Body of pancreas (tissue), 4 donors: ENCODE measurements at places on chromosomes 5 and 9. TPM values are rescaled to one million over a fixed set of nuclear protein-coding genes. Genes with fewer than 3 reads are reported as not detected.

TAF11L5 gene
- total RNA-seq, result not detected

FBXW11 gene
- 29.0 TPM for total RNA-seq

SOHLH1 gene
- total RNA-seq, result not detected

PPIC gene
- total RNA-seq, result 31.0 TPM

C9 gene
- total RNA-seq, result not detected

HSPA4 gene
- total RNA-seq, result 26.2 TPM

PRR16 gene
- total RNA-seq, result 0.78 TPM

ACER2 gene
- 8.0 TPM for total RNA-seq

DNA sequence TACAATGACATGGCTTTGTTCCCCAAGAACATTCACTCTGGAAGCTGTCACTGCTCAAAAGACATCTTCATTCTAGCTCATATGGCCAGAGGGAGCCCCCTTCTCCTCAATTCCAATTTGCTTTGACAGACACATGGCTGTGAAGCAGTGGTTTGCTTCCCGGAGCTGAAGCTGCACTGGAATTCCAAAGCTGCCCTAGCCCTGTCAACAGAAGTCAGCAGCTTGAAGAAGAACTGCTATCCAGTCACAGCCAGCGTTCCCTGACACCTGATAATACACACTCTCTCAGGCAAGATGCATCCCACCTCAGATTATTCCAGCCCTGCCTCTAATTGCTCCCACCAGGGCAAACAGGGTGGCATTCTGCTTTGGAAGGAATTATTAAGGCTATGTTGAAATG lies 93.7 kb downstream of the SEMA5A start:
- H3K27me3 ChIP-seq, result no peaks in the 10 kb centered on the region
- no peak for DNase-seq
- H3K27ac ChIP-seq, result no peak overlapping the region
- H3K4me1 ChIP-seq, result no peaks in the 10 kb centered on the region
- no peak overlapping the region for H3K4me3 ChIP-seq

GRCh38 chr5:128199611-128200010 lies 116.0 kb downstream of the SLC12A2 start:
- no peak overlapping the region for H3K4me3 ChIP-seq
- H3K36me3 ChIP-seq, result no peaks in the 10 kb centered on the region
- no peak overlapping the region for H3K27ac ChIP-seq
- peaks cover 25% of the 10 kb centered on the region for H3K4me1 ChIP-seq
